GM03348 (cell line): ENCODE measurements at places on chromosomes 7 and 10.

DNA sequence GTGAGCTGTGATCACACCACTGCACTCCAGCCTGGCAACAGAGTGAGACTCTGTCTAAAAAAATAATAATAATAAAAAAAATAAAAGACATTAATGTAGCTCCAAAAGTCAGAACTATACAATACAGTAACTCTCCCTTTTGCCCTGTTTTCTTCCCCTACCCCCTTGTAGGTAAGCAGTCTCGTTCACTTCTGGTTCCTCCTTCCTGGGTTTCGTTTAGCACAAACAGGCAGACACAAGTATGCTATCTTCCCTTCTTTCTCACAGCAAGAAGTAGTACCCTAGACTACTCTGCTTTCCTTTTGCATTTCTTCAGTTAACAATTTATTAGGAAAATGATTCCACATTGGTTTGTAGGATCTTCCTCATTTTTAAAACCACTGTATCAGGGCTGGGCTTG, 33.1 kb downstream of the PDSS1 start:
- no peak for DNase-seq

DNA sequence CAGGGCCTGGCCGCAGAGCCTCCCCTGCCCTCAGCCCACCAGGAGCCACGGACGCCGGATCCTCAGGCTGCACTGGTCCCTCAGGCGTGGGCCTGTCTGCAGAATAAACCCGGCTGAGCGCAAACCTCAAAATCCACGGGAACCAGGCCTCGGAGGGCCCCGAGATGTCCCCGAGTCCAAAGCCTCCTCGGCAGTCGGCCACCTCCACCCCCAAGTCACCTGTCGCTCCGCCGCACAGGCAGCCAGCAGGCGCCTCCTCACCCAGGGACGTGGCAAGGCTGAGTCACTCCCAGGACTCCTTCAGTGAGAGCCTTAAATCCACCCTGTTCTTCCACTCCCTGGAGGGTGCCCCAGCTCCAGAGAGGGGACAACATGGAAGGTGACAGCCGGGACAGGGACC, 33.2 kb downstream of the STK32C start:
- no peak for DNase-seq

DNA sequence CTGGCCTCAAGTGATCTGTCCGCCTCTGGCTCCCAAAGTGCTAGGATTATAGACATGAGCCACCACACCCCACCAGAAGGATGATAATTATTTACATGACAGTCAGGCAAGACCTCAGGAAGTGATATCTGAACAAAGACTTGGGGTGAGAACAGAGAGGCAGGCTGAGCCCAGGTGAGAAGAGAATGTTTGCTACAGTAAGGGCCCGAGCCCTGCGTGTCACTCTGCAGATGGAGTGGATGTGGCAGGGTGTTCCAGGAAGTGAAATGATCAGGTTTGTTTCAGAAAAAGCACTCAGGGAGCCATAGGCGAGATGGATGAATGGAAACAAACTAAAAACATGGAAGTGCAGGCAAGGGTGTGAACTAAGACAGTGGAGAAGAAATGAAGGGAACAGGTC, 22.2 kb downstream of the SFMBT2 start:
- DNase-seq, result no peak

DNA sequence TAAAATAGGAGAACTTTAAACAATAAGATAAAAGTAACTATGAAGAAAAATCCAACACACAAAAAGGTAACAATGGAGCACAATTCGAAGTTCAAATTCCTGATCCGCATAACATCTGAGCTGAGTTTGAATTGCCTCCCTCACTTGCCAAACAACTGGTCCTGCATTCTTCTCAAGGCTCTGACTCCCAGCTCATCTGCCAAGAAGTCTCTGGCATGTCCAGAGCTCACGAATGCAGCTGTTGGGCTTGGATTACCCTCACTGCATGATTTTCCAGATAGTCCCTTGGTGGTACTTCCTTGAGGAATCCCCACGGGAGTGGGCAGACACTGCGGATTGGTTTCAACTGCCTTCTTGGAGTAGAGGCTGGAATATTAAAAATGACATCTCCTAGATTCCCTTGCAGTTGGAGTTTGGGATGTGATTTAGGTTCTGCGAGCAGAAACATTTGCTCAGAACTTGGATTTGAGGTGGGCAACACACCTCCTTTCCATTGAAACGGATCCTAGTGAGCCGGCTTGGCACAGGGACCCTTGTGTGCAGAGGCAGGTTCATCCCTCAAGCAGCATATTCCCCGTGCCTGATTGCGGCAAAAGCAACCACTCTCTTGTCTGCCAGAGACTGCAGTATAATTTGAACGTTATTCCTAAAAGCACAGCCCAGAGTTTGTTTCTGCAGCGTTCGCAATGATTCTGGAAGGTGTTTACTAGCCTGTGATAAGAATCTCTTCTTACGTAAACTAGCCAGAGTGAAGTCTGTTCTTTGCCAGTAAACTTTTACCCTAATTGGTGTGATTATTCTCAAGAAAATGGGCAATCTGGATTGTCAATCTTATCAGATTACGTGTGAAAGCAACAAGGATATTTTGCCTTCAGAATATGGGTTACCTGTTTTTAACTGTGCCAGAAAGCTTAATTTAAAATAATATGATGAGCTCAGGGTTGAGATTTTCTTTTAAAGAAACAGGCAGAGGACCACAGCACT, 23.4 kb upstream of the PRKCQ start:
- DNase-seq, result no peak

DNA sequence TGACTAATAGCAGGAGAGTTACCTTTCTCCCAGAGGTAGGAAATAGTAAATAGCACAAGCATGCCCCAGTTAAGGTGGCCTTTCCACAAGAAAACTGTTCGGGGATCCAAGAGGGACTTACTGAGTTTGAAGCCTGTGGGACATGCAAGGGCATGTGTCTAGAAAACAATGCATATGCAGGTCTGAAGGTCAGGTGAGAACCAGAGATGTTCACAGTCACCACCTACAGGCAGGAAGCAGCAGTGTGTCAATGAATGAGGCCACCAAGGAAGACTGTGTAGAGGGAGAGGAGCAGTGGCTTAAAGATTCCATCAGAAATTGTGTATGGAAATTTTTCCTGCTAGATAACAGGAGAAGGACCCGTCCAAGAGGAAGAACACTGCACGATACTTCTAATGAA, 66.0 kb downstream of the CALD1 start:
- DNase-seq, result no peak

GRCh38 chr10:124949543-124949942, 7.6 kb downstream of the ZRANB1 start:
- peak; percentile 15 for DNase-seq

DNA sequence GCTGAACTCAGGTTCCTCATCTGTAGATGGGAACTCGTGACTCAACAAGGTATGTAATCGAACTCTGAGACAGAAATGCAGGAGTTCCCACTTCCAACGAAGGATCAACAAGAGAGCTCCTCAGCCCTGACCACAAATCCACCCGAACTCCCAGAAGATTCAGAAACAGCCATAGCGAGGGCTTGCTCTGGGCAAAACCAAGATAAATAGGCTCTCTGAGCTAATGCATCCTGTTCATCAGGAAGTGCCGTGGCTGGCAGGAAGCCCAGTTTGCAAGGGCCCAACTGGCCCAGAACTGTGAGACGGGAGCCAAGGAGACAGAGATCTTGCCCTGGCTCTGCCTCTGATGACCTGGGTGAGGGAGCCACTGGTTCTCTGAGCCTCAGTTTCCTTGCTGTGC, 141.7 kb upstream of the PFKP start:
- DNase-seq, result no peak

DNA sequence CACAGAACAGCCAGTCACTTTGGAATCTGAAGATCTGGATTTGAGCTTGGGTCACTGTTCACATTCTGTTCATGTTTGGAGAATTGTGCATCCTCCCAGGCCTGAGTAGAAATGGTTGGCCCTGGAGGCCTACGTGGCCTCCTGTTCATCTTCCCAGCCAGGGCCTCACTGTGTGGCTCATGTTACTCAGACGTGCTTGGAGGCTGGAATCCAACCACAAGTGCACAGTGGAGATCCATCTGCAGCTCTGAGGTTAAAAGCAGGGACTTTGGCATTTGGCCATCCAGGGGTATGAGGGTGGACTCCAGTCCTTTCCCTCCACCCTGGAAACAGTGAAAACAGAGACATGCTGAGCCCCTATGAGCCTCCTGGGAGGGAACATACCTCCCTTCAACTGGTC, 709.0 kb upstream of the IGFBP3 start:
- no peak for DNase-seq

GRCh38 chr10:104387130-104387888, 33.7 kb downstream of the CFAP58 start:
- no peak for DNase-seq

DNA sequence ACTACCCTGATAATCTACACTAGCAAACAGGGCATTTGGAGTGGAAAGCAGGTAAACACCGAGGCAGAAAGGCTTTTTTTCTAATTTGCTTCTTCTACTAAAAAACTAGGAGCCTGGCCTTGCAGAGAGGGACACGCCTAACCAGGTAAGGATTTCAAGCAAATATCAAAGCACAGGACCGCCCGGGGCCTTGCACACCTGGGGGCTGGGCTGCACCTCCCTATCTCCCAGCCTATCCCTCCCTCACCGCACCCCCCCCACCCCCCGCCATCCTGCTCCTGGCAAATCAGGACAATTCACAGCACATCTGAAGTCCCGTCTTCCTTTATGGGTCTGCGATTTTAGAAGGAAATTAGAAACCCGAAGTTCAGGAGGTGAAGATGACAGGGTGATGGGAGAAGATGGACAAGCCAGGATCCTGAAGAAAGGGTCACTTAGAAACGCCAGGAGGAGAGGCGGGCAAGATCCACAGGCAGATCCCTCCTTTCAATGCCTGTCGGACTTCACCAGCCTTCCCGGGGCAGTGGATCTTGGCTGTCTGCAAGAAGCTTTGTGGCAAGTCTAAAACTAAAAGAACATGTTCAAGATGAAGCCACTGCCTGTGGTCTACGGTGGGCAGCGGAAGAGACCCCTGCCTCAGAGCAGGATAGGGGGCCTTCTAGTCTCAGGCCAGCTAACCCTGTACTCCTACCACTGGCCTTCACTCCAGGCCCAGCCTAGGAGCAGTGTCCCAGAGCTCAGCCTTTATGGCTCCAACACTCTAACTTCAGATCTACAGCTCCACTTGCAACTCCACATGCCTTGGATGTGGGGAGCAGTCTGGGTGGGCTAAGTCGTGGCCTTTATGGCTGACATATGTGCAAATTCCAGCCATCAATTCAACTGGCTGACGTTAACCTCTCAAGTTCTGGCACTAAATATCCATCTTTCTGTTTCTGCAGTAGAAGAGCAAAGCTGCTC, 43.9 kb downstream of the TNS3 start:
- DNase-seq, result no peak

DNA sequence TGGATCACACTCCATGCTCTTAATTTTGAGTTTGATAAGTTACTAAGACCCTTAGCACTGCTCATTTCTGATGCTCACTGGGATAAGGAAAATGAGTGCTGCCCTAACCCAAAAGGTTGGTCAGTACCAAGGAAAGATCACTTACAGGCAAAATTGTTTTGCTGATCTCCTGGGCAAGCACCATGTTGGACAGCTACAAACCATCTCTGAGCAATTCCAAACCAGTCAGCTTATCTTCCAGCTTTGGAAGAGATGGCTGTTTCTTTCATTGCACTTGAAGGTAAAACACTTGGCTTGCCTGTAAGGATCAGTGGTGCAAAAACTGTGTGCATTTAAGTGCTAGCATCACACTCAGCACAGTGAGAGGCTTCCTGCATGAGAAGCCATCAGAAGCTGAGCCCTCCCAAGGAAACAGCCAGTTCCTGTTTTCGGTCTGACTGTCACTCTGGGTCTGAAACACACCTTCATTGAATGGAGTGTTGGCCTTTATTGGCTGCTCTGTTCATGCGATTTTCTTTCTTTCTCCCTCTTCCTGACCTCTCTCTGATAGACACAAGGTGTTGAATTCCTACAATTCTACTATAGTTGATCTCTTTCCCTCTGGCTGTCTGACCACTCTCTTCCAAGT, 126.4 kb upstream of the GHITM start:
- DNase-seq, result no peak

DNA sequence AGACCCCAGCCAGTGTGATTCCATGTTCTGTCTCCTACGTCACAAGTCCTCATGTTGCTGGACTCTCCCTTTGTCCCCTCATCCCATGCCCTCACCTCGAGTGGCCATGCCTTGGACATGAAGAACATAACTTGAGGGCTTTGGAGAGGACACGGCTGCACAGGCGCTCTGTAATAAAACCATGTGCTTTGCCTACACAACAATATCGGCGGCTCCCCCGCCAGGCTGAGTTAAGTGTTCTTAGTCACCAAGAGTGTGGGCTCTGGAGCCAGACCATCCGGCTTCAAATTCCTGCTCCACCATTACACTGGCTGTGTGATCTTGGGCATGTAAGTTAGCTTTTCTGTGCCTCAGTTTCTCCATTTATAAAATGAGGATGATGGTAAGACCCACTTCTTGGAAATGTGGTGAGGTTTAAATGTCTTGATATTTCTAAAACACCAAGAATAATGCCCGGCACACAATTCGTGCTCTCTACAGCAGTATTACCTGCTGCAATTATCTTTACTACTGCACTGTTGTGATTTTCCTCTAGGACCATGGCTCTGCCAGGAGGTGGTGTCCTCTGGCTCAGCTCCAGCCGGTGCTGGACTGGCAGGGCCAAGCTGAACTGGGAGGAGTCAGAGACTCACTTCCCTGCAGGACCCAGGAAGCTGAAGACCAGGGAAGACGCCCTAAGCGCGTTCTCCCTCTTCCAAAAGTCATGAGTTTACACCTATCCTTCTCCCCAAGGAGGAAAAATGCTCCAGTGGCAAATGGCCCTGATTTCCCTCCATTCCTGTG, 15.7 kb downstream of the SLIT1 start:
- DNase-seq, result no peak

GRCh38 chr10:46520941-46521340, 35.5 kb downstream of the GPRIN2 start:
- DNase-seq, result no peak

- peak; percentile 55 for DNase-seq
Observed at GRCh38 chr7:30062587-30062986, 34.4 kb downstream of the PLEKHA8 start.

DNA sequence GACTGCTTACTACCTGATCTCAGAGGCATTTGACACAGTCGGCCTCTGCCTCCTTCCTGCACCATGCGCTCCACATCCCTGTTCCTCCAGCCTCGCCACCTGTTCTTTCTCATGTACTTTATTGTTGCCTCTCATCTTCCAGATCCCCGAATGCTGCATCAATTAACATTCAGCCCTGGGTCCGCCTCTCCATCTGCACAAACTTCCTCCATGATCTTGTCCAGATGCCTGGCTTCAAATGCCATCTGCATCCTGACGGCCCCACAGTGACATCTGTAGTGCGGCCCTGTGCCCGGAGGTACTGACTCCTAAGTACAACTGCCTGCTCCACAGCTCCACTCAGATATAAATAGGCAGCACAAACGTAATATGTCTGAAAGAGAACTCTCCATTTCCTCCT, 51.2 kb upstream of the STK17A start:
- no peak for DNase-seq

DNA sequence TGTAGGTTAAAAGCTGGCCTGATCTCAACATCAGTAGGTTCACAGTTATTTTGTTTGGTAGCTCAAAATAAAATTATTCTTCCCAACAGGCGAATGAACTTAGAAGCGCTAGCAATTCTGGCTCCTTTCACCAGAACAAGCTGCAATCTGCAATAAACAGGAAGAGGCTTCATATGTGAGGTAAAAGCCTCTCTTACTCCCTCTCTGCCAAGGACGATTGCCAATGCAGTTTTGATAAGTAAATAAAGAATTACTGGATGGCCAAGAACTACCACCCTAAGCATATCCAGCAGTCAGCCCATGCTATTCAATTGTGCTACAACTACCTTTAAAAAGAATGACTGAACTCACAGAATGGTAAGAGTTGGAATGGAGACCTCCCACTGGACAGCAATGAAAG, 150.0 kb upstream of the LAMB4 start:
- no peak for DNase-seq

GRCh38 chr10:123784646-123785045, 107.0 kb downstream of the CPXM2 start:
- DNase-seq, result no peak

- no peak for DNase-seq
Observed at GRCh38 chr10:58328233-58328632, 6.6 kb upstream of the UBE2D1 start.
